ENCODE measurements at places on chromosomes 3 and 15.

- DNase-seq: no peak
These were observed 98.2 kb downstream of the TMEM108 start for GRCh38 chr3:133136114-133137041.

GRCh38 chr3:126908752-126909275 lies 74.1 kb upstream of the PLXNA1 start:
- no peak for DNase-seq

DNA sequence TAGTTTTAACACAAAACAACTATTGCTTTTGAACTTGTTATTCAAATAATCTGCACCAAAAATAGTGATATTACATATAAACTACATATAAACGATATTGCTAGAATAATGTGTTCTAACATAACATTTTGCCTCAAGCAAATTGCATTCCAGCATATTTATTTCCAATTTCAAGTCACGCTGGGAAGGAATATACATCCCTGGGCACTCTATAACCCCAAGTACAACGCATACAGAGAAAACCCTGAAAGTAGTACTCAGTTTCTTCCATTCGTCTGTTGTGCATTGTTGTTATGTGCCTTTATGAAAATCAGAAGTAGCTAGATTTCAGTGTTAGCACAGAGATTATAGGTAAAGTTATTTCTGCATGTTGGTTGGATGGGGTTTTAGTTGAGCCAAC lies 251.5 kb downstream of the TUSC7 start:
- DNase-seq: no peak

- DNase-seq: no peak
These were observed 397.4 kb upstream of the TMCO5A start for GRCh38 chr15:37536967-37537605.

DNA sequence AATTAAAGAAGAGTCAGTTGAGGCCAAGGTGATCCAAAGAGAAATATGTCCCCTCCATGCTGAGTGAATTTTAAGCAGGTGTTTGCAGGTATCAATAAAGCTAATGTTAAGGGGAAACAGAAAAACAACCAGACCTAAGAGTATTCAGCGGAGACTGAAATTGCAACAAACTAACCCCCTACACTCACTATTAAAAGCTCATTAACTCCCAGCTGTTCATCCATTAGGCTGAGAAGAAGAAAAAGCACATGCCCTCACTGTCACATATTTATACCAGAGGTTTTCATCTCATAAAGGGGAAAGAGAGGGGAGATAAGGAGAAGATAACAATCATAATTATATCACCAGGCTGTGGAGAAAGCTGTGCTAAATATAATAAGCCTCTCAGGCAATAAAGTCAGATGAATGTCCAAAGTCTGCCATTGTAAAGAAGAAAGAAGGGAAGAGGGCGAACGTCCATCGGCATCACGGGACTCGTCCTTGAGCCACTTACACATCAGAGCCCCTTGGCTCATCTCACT lies 145.2 kb downstream of the TAFA4 start:
- DNase-seq: no peak

- DNase-seq: no peak
These were observed 40.7 kb downstream of the C2CD4B start for GRCh38 chr15:62124176-62124972.

DNA sequence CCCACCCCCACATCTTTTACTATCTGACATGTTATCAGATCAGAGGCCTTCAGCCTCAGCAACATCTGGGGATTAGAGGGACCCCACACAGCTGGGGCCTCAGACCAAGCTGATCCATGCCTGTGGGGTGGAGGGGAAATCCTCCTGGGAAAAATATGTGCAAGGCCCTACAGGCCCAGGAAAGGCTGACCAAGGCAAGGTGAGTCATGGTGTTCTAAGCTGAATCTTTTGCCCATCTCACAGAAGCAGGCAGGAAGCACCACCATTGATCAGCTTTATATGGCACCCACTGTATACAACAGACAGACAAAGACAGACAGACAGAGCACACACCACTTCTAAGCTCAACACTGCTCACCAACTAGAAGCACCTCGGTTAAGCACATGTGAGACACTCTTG lies 12.4 kb upstream of the PARP6 start:
- no peak for DNase-seq

GRCh38 chr3:194640829-194641228 lies 7.6 kb upstream of the TMEM44 start:
- DNase-seq: no peak

DNA sequence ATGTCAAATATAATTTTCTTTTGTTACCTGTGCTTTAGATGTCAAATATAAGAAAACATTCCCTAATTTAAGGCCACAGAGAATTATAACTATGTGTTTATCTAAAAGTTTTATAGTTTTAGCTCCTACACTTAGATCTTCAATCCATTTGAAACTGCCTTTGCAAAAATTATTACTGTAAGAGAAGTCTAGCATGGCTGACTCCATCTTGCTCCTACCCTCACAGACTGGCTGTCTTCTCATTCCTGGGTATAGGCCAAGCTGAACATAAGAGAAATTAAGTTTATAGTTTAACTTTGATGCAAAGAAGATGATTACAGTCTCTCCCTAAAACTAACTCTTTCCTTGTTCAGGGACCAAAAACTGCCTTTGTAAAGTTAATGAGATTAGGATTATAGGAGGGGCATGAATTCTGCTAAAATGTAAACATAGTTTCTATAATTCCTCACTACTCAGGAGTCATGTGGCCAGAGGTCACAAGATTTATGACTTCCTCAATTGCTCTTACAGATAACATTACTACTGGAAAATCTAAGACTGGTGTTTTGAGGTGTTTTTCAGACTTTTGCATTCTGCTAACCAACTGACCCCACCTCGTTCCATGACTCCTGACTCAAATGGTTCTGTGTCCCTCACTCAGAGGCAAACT lies 184.0 kb downstream of the BCHE start:
- no peak for DNase-seq

GRCh38 chr3:133494469-133494868 lies 79.0 kb upstream of the CDV3 start:
- DNase-seq: no peak

GRCh38 chr3:50624634-50625033 lies 7.7 kb downstream of the MAPKAPK3 start:
- no peak for DNase-seq

GRCh38 chr3:29195056-29195455 lies 85.8 kb upstream of the RBMS3 start:
- no peak for DNase-seq

DNA sequence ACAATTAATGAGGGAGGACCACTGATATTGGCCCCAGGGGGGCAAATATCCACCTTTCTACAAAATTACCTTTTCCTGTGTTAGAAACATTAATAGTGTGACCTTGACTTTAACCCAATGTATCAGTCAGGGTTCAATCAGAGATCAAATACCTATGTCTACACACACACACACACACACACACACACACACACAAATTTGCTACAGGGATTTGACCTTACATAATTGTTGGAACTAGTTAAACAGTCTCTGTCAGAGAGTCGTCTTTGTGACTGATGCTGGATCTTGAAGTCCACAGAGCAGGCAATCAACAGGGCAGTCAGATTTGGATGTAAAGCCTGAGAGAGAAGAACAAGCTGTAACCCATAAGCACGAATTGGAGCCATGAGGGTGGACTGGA lies 32.5 kb downstream of the TM4SF4 start:
- DNase-seq: no peak

GRCh38 chr3:73061416-73061815 lies at the start of gene EBLN2:
Gene EBLN2, plus strand, starts transcription at chr3:73061659. Its CDS starts 423 bp downstream, at chr3:73062082.
- no peak for DNase-seq

GRCh38 chr15:58065445-58066041 lies at the start of gene ALDH1A2:
Gene ALDH1A2, minus strand, starts transcription at chr15:58065711. Its CDS starts 61 bp downstream, at chr15:58065650.
- DNase-seq: no peak

All from activated T-helper 1 cell treated with anti-CD3 and anti-CD28 coated beads, Interleukin-2, amount 50 U/mL, for 16 hours (primary cell).